ENCODE measurements at places on chromosomes 6 and 20.

- DNase-seq: no peak
These were observed 4.0 kb downstream of the SLC32A1 start for GRCh38 chr20:38728191-38728781.

DNA sequence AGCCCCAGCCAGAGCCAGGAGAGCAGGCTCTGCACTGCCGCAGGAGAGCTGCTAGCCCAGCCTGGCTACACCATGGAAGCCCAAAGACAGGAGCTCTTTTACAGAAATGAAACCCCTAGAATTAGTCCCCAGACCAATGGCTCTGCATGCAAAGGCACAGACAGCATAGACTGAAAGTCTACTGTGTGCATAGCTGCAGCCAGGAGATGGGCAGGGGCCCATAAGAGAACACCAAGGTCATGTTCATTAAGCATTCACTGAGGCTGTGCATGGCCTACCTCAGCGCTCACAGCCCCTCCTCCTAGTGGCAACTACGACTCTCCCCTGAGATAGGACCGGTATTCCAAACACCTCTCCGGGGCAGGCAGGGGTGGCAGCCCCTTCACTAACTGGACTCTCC, 34.9 kb downstream of the SNX5 start:
- no peak for DNase-seq

DNA sequence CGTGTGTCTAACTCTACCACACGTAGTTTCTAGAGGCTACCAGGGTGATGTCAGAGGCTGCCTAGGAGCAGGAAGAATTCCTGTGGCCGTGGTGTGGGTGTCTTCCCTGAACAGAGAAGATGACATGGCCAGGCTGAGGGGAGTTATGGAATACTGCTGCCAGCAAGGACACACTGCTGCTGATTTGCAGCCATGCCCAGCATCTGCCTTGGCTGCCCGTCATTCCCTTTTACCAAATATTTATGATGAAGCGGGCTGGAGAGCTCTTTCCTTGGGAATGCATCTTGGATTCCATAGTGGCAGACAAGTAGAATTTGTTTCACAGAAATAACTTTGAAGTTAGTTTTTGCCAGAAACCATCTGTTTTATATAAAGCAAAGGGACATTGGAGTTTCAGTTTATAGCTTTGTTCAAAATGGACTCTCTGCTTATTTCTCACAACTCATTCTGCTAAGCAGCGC, 80.8 kb upstream of the VSTM2L start:
- no peak for DNase-seq

DNA sequence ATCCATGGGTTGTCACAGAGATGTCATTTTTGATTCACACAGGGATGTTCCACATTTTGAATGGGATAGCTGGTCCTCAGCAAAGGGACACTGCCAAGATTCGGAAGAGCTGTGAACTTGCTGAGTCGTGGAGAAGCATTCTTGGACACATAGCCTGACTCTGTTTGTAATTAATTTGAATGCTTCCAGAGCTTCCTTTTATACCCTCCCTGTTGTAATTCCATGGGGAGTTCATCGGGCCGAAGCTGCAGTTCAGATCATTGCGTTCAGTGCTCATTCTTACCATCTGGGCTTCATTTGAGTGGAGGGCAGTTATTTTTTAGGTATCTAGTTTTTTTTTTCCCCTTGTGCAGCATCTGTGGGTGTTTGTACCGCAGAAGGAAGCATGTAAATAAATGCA, 126.5 kb downstream of the SLC24A3 start:
- DNase-seq: no peak

GRCh38 chr20:54110041-54110440, 39.6 kb upstream of the BCAS1 start:
- no peak for DNase-seq

DNA sequence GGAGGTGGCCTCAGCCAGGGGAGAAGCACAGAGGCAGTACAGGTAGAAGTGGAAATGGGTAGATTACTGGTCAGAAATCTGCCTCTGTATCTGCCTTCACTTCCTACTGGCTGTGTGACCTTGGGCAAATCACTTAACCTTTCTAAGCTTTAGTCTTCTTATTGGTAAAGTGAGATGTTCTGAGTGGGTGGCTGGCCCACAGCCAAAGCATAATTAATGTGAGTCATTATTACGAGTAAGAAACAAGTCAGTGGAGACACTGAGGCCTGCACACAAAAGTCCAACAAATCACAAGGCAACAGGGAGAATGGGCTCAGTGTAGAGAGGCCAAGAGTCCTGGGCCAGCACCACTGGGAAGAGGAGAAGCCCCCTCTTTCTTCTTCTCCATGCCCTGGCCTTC, 39.1 kb downstream of the NRN1 start:
- DNase-seq: no peak

GRCh38 chr20:9518576-9519175, 4.3 kb downstream of the LAMP5 start:
- DNase-seq: no peak

DNA sequence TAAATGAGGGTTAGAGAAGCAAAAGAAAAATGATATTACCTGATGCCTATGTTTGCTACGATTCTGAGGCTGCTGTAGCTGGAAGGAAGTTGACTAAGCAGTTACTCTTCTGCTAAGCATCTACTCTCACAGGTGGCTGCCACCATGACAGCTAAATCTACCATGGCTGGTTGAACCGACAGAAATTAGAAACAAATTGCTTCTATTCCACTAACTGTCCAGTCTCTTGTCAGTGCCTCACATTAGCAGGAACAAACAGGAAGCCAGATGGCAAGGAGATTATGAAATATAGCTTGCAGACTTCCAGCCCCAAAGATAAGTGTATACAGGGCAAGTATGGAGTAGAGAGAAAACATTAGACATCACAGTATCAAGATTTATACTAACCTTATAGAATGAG, 59.4 kb upstream of the TMEM200A start:
- DNase-seq: no peak

- DNase-seq: no peak
These were observed 486.1 kb upstream of the CDH4 start for GRCh38 chr20:60765821-60766403.

DNA sequence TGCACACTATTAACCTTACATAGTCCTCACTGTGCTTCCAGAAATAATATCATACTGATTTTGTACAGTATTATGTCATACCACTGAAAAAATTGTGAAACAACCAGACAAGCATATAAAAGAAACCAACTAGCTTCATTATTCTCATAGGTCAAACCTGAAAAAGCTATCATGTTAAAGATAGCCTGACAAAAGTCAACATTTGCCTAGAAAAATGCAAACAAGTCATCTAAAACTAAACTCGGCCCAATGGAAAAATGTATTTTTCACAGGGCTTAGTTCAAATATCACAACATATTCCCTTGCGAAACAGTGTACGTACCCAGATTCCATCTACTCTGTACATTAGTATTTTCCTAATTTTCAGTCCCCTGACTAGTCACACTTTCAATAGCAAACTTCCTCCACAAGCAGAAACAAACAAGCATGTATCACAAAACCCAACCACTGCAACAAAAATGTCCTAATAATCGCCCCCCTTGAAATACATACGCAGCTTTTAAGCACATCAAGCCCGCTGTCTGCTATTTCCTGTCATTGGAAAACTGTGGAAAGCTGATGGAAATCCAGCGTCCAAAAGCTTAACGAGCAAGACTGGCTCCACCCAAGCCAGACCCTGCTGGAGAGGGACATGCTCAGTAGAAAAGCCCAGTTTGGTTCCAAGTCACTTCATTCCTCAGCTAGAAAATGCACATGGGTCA, 93.1 kb downstream of the EPB41L2 start:
- DNase-seq: no peak

GRCh38 chr20:54048481-54048880, 21.9 kb downstream of the BCAS1 start:
- no peak for DNase-seq

GRCh38 chr20:16385891-16386290, 187.4 kb downstream of the KIF16B start:
- no peak for DNase-seq

GRCh38 chr6:40353197-40353966, 233.8 kb downstream of the LRFN2 start:
- no peak for DNase-seq

All from stimulated activated CD8-positive, alpha-beta memory T cell treated with anti-CD3 and anti-CD28 coated beads, Interleukin-2, amount 100 ng/mL, for 48 hours (primary cell).